Activated naive CD4-positive, alpha-beta T cell treated with anti-CD3 and anti-CD28 coated beads for 36 hours (primary cell): ENCODE measurements at places on chromosomes 6 and 20. TPM values are rescaled to one million over a fixed set of nuclear protein-coding genes. Genes with fewer than 3 reads are reported as not detected.
A peak's percentile ranks its signal among the peaks of the same experiment; 100 is the strongest.

The DLK2 gene
- 0.47 TPM for total RNA-seq

The HUS1B gene
- 1.2 TPM for total RNA-seq

The MATN4 gene
- total RNA-seq, result 1.0 TPM

The PABPC1L gene
- total RNA-seq, result 72.8 TPM

The CST7 gene
- total RNA-seq, result 43.1 TPM

The PRDM1 gene
- 3.4 TPM for total RNA-seq

The PCK1 gene
- not detected for total RNA-seq

The ADAM33 gene
- not detected for total RNA-seq

The BNIP5 gene
- not detected for total RNA-seq

The BPIFB2 gene
- total RNA-seq, result not detected

The HDAC2 gene
- total RNA-seq, result 82.3 TPM

The C6orf118 gene
- not detected for total RNA-seq

DNA sequence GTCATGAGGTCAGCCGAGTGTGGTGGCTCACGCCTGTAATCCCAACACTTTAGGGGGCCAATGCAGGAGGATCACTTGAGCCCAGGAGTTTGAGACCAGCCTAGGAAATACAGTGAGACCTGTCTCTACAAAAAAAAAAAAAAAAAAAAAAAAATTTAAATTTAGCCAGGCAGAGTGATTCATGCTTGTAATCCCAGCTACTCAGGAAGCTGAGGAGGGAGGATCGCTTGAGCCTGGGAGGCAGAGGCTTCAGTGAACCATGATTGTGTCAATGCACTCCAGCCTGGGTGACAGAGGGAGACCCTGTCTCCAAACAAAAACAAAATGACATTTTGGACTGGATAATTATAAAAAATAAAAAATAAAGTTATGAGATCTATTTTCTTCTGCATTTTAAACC lies 56.2 kb downstream of the ADGRF1 start:
- no peaks in the 10 kb centered on the region for H3K4me1 ChIP-seq
- H3K4me3 ChIP-seq, result no peak overlapping the region
- DNase-seq, result no peak
- H3K27ac ChIP-seq, result no peak overlapping the region

- H3K4me1 ChIP-seq, result no peaks in the 10 kb centered on the region
- no peaks in the 10 kb centered on the region for H3K27me3 ChIP-seq
- DNase-seq, result no peak
Measured at GRCh38 chr20:12644461-12644860, 364.3 kb upstream of the SPTLC3 start.

DNA sequence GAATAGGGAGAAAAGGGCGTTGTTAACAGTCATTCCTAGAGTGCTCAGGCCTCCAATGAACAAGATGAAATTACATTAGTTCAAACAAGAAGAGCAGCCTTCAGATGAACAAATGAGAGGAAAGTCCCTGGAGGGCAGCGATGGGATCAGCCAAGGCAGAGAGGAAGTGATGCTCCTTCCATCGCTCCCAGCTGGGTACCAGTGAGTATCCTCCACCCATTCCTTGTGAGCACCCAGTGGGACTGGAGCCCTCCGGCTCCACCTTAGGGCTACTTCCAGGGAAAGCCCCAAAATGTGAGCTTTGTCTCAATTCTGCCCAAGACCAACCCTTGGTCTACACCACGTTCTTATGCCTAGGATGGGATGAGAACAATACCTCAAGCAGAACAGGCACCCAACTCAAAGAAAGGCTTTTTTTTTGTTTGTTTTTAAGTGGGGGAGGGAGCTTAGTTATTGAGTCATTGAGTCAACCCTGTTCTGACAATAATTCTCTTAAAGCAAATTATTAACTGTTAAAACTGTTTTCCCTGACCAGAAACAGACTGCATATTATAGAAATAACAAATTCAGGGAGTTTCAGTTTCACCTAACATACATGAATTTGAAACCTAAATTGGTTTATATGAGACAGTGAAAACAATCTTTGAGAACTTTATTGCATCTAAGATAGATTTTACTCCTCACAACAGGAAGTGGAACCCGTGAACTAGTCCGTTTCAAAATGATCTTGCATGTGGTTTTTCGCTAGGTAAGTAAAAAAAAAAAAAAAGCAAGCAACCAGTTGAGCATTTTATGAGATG lies 106.9 kb downstream of the IPCEF1 start:
- peaks cover 14% of the 10 kb centered on the region for H3K36me3 ChIP-seq
- H3K4me3 ChIP-seq, result peak overlapping the region; percentile 61
- DNase-seq, result peak; percentile 67
- no peaks in the 10 kb centered on the region for H3K27me3 ChIP-seq

GRCh38 chr6:27611451-27611850 lies 138.5 kb upstream of the ZNF184 start:
- H3K36me3 ChIP-seq, result no peaks in the 10 kb centered on the region
- no peak for DNase-seq
- H3K4me3 ChIP-seq, result no peak overlapping the region
- H3K27ac ChIP-seq, result no peak overlapping the region
- no peaks in the 10 kb centered on the region for H3K4me1 ChIP-seq
- peaks cover 39% of the 10 kb centered on the region for H3K27me3 ChIP-seq

- no peaks in the 10 kb centered on the region for H3K36me3 ChIP-seq
- H3K27me3 ChIP-seq, result no peaks in the 10 kb centered on the region
Measured at GRCh38 chr6:101926149-101926925, 532.8 kb downstream of the GRIK2 start.

- H3K4me3 ChIP-seq, result no peak overlapping the region
- no peaks in the 10 kb centered on the region for H3K27me3 ChIP-seq
- no peaks in the 10 kb centered on the region for H3K4me1 ChIP-seq
- no peak for DNase-seq
- H3K36me3 ChIP-seq, result no peaks in the 10 kb centered on the region
- no peak overlapping the region for H3K27ac ChIP-seq
Measured at GRCh38 chr6:54519161-54519560, 210.9 kb downstream of the TINAG start.

- no peak for DNase-seq
- no peak overlapping the region for H3K27ac ChIP-seq
- no peak overlapping the region for H3K4me3 ChIP-seq
Measured at GRCh38 chr6:26743157-26743821, 83.7 kb upstream of the ZNF322 start.

GRCh38 chr6:33739571-33739970 lies 7.1 kb downstream of the IP6K3 start:
- H3K27ac ChIP-seq, result no peak overlapping the region
- H3K36me3 ChIP-seq, result no peaks in the 10 kb centered on the region
- peaks cover 2% of the 10 kb centered on the region for H3K4me1 ChIP-seq
- no peak overlapping the region for H3K4me3 ChIP-seq

GRCh38 chr20:15022921-15023320 lies 685.5 kb upstream of the FLRT3 start:
- H3K27me3 ChIP-seq, result no peaks in the 10 kb centered on the region
- H3K4me3 ChIP-seq, result no peak overlapping the region
- no peaks in the 10 kb centered on the region for H3K4me1 ChIP-seq
- no peak overlapping the region for H3K27ac ChIP-seq
- no peaks in the 10 kb centered on the region for H3K36me3 ChIP-seq

- no peaks in the 10 kb centered on the region for H3K4me1 ChIP-seq
- no peak overlapping the region for H3K4me3 ChIP-seq
- H3K27ac ChIP-seq, result no peak overlapping the region
- DNase-seq, result no peak
- H3K36me3 ChIP-seq, result no peaks in the 10 kb centered on the region
Measured at GRCh38 chr6:129419324-129419723, 290.7 kb downstream of the ARHGAP18 start.

GRCh38 chr6:152685819-152686218 lies 11.9 kb upstream of the MYCT1 start:
- H3K27ac ChIP-seq, result no peak overlapping the region
- DNase-seq, result no peak
- H3K4me1 ChIP-seq, result no peaks in the 10 kb centered on the region
- no peaks in the 10 kb centered on the region for H3K27me3 ChIP-seq
- no peaks in the 10 kb centered on the region for H3K36me3 ChIP-seq
- no peak overlapping the region for H3K4me3 ChIP-seq

GRCh38 chr6:162467679-162468078 lies 259.9 kb downstream of the PRKN start:
- H3K27me3 ChIP-seq, result no peaks in the 10 kb centered on the region
- H3K4me1 ChIP-seq, result no peaks in the 10 kb centered on the region
- H3K4me3 ChIP-seq, result no peak overlapping the region
- no peak for DNase-seq
- H3K27ac ChIP-seq, result no peak overlapping the region

- H3K27me3 ChIP-seq, result no peaks in the 10 kb centered on the region
- H3K4me1 ChIP-seq, result peaks cover 73% of the 10 kb centered on the region
- no peak for DNase-seq
- H3K4me3 ChIP-seq, result peak overlapping the region; percentile 54
- peak overlapping the region; percentile 72 for H3K27ac ChIP-seq
Measured at GRCh38 chr6:136284909-136285308, 4.7 kb downstream of the BCLAF1 start.

DNA sequence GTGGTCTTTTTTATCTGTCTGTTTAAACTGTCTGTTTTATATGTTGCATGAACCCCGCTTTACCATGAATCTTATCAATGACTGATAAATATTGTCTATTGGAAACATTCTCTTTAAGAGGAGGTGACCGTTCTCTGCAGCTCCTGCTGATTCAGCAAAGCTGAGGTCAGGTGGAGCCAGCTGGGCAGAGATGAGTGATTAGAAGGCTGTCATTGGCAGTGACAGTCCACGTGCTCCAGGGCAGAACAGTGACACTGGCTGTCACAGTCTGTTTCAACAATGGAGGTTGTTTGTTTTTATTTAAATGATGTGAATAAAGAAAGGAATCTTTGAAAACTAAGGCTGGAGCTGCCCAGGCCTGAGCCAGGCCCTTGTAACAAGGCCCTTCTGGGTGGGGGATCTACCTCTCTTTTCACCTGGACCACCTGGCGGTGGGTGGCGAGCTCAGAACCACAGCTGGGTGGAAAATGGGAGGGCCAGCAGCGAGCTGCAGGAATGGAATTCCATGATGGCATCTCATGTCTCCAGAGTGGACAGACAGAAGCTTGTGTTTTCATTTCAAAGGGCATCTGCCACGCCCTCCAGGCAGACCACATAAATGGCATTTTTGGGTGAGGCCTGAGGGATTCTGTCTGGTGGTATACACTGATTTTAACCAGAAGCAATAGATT lies 12.6 kb downstream of the SYNJ2 start:
- peaks cover 54% of the 10 kb centered on the region for H3K4me1 ChIP-seq
- H3K4me3 ChIP-seq, result no peak overlapping the region
- no peaks in the 10 kb centered on the region for H3K27me3 ChIP-seq
- H3K27ac ChIP-seq, result no peak overlapping the region
- H3K36me3 ChIP-seq, result peaks cover 7% of the 10 kb centered on the region

DNA sequence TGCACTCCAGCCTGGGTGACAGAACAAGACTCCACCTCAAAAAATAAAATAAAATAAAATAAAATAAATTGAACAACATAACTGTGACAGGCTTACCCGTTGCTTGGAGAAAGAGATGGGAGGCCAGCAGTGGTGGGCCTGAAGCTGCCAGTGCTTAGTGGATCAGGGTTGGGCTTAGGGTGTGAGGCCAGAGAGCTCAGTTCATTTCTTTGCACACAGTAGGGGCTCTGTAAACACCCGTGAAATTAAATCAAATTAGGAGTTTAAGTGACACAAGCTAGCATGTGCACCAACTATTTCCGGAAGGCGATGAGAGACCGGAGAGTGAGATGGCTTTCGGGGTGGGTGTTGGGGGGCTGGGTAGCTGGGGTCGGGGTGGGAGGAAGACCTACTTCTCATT lies 25.8 kb upstream of the TTPAL start:
- H3K27me3 ChIP-seq, result peaks cover 2% of the 10 kb centered on the region
- no peaks in the 10 kb centered on the region for H3K4me1 ChIP-seq
- H3K4me3 ChIP-seq, result no peak overlapping the region
- no peak for DNase-seq
- H3K36me3 ChIP-seq, result no peaks in the 10 kb centered on the region
- no peak overlapping the region for H3K27ac ChIP-seq

DNA sequence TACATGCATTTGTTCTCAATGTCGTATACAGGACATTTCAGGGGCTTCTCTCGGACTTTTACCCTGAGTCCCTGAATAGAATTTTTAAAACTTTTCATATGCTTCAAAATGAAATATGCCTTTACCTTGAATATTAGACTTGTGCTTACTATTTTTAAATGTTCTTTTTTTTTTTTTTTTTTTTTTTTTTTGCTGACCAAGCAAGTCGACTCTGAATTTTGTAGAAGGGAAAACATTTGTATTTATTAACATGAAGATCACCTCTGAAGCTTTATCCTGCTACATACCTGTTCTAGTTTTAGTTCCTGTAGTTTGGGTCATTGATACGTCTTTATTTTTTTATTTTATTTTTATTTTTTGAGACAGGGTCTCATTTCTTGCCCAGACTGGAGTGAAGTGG lies 39.7 kb upstream of the SAYSD1 start:
- peaks cover 29% of the 10 kb centered on the region for H3K4me1 ChIP-seq
- DNase-seq, result no peak
- no peak overlapping the region for H3K27ac ChIP-seq
- H3K27me3 ChIP-seq, result peaks cover under 1% of the 10 kb centered on the region
- H3K4me3 ChIP-seq, result no peak overlapping the region

- peaks cover 34% of the 10 kb centered on the region for H3K4me1 ChIP-seq
- DNase-seq, result no peak
- H3K4me3 ChIP-seq, result peak overlapping the region; percentile 78
- H3K36me3 ChIP-seq, result peaks cover 2% of the 10 kb centered on the region
Measured at GRCh38 chr6:124963416-124963785, 1.2 kb downstream of the RNF217 start.

DNA sequence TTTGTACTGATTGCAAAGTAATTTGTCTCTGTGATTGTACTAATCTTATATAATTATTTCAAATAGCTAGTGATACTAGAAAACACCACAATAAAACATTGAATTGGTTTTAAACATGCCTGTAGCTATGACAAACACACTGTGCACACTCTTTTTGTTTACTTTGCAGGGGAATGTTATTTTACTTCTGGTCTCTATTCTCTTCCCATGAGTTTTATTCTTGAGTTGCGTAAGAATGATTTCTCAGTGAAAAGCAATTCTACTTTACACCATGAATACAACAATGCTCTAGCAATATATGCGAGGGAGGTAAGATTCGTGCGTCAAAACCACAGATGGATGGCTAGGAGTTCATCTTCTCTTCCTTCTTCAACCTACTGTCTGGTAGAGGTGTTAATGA lies 68.4 kb upstream of the PHACTR1 start:
- no peak overlapping the region for H3K4me3 ChIP-seq
- H3K4me1 ChIP-seq, result no peaks in the 10 kb centered on the region
- no peaks in the 10 kb centered on the region for H3K36me3 ChIP-seq
- H3K27me3 ChIP-seq, result peaks cover 3% of the 10 kb centered on the region
- no peak overlapping the region for H3K27ac ChIP-seq

DNA sequence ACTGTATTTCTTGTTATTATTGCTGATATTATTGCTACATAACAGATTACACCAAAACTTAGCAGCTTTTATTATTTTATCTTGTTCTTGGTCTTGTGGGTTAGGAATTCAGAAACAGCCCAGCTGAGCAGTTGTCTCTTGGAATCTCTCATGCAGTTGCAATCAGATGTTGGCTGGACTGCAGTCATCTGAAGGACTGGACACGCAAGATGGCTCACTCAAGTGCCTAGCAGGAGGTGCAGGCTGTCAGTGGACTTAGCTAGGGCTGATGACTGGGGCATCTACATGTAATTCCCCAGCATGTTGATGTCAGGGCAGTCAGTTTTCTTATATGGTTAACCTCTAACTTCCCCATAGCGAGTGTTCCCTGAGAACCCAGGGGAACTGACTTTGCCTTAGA lies 128.6 kb upstream of the PLCB4 start:
- no peaks in the 10 kb centered on the region for H3K4me1 ChIP-seq
- no peak for DNase-seq
- no peaks in the 10 kb centered on the region for H3K36me3 ChIP-seq
- no peaks in the 10 kb centered on the region for H3K27me3 ChIP-seq
- no peak overlapping the region for H3K27ac ChIP-seq
- no peak overlapping the region for H3K4me3 ChIP-seq

GRCh38 chr6:152811785-152812184 lies 61.2 kb downstream of the VIP start:
- H3K4me3 ChIP-seq, result no peak overlapping the region
- H3K27me3 ChIP-seq, result peaks cover 2% of the 10 kb centered on the region
- DNase-seq, result no peak
